ENCODE measurements at places on chromosomes 11 and 22.

GRCh38 chr11:17351510-17352176, at the start of gene NCR3LG1:
NCR3LG1 (plus strand) TSS chr11:17351800; CDS start chr11:17351970, 170 bp downstream.
- peak; percentile 50 for DNase-seq

DNA sequence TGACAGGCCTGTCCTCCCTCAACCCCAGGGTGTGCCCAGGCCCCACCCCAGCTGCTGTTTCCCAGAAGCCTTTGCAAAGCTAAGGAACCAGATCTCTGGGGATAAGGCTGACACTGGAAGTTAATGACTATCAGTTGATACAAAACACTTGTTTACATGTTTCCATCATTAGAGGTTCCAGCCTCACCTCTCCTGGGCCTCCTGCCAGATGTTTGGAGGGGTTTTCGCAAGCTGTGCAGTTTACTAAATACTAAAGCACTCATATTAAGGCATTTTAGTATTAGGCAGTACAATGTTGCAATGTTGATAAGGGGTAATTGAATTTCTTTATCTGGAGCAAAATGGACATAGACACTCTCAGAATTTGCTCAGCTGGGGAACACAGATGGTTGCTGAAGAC, 218.7 kb downstream of the INSC start:
- no peak for DNase-seq

- DNase-seq = no peak
Measured at GRCh38 chr11:47413351-47413750, 5.0 kb downstream of the SLC39A13 start.

DNA sequence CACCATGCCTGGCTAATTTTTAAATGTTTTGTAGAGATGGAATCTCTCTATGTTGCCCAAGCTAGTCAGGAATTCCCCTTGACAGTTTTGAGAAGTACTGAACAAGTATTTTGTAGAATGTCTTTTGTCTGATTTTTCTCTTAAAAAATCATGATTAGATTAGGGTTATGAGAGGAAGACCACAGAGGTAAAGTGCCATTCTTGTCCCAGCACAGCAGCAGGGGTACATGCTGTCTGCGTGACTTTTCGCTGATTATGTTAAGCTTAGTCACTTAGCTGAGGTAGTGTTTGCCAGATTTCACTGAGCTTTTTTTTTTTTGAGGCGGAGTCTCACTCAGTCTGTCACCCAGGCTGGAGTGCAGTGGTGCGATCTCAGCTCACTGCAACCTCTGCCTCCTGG, 13.6 kb upstream of the NUP160 start:
- no peak for DNase-seq

- DNase-seq = no peak
Measured at GRCh38 chr11:14315130-14315529, 43.9 kb downstream of the RRAS2 start.
